CD4-positive, alpha-beta T cell treated with Interleukin-6 at 100 ng/mL for 8 hours (primary cell): ENCODE measurements at places on chromosomes 1 and 21.

DNA sequence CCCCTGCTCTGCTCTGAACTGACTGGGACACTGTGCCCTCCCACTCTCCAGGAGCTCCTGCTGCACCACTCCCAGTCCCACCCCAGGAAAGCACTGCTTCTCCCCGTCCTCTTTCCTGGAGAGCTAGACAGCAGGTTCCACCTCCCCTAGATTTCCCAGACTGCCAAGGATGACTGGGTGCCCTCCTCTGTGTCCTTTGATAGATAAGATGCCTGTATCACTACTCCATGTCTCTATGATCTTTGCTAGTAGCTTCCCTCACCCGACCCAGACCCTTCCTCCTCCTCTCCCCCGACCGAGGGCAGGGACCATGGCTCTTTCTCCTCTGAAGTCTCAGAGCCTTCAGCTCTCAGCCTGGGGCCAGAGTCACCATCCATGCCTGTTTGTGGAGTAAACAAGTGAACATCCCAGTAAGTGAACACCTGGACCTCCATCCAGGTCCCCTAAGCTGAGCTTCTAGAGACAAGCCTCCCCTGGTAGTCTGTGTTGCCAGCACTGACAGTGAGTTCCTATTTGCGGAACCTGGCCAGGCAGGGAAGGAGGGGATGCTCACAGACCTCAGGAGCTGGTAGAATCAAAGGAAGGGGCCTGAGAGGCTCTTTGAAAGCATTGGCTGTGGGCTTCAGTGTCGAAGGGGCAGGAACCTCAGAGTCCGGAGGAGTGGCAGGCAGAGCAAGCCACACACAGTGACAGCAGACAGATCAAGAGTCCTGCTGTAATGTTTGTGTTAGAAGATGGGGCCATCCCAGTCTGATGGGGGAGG, 104.0 kb downstream of the PAX7 start:
- DNase-seq = no peak

GRCh38 chr21:42010507-42011495, 641 bp upstream of the ZBTB21 start:
- peak; percentile 7 for DNase-seq

DNA sequence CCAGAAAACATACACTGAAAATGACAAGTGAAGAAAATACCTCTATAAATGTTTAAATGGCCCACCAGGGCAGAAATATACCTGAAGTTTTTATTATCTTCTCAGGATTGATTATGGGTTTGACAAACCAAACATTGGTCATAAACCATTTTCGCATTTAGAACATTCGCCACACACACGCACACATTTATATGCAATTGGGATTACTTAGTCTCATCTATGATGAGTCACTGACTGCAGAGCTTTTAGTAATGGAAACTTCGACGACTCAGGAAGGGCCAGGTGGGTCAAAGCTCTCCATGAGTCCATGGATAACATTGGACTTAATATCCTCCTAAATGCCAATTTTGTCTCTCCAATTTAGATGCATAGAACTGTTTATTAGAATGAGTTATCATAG, 16.9 kb downstream of the NRDC start:
- no peak for DNase-seq

DNA sequence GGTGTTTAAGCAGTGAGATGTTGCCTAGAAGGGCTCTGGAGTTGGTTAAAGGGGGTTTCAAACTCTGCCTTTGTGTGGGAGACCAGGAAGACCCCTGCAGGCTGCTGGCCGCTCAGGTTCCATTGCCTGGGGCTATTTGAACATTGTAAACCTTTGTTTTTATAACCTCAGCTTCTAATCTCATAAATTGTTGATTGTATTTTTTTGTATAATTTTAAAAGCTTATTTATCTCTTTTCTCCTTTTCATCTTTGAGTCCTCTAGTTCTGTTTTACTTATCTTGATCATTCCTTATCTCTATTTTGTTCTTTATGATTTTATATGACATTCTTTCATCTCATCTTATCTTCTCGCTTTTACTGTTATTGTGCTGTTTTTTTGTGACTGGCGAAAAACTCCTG, 45.5 kb upstream of the SOX13 start:
- no peak for DNase-seq

DNA sequence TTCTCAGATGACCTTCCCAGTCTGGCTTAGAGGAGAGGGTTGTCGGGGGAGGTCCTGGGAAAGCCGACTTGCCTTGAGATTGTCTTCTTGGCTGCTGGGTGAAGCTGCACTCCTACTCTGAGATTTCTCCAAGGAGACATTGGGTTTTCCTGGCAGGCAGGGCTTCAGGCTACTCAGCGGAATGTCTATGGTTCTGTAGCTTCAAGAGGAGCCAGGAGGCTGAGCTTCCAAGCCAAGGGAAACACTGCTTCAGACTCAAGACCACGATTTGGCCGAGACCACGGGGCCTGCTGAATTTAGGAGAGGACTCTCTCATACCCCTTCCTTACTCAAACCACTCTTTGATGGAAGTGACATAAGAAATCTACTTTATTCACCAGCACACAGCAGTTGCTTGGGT, 67.8 kb downstream of the NTMT2 start:
- DNase-seq = no peak

GRCh38 chr1:18800258-18800657, 59.2 kb downstream of the TAS1R2 start:
- DNase-seq = no peak

DNA sequence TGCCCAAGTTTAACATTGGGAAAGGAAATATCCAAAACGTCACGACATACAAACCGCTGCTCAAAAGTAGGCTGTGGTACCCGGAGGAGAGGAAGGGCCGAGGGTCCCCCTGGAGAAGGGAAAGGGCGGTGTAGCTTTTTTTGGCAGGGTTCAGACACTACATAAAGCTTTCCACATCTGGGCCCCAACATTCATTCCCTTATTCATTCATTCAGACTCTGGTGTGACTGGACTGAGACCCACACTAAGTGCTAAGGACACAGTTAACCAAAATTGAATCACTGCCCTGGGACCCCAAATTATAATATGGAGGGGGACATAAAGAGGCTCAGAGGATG, 10.3 kb upstream of the COL8A2 start:
- no peak for DNase-seq

- DNase-seq = no peak
Observed at GRCh38 chr1:246029616-246030015, 477.5 kb downstream of the SMYD3 start.

DNA sequence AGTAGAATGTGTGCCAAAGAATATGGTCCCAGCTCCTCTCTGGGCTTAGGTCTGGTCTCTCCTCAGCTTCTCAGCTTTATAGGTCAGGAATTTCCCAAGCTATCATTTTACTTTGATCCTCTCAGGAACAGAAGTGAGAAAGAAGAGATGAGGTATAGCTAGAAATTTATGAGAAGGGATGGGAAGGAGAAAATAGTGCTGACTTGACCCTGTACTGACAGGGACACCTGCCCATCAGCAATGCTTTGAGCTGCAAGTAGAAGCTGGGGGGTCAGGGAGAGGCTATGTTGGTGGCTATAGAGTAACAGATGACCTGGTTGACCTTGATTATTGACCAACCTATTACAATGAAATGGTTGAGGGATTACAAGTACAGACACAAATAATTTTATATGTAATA, 75.0 kb downstream of the XCL2 start:
- no peak for DNase-seq

DNA sequence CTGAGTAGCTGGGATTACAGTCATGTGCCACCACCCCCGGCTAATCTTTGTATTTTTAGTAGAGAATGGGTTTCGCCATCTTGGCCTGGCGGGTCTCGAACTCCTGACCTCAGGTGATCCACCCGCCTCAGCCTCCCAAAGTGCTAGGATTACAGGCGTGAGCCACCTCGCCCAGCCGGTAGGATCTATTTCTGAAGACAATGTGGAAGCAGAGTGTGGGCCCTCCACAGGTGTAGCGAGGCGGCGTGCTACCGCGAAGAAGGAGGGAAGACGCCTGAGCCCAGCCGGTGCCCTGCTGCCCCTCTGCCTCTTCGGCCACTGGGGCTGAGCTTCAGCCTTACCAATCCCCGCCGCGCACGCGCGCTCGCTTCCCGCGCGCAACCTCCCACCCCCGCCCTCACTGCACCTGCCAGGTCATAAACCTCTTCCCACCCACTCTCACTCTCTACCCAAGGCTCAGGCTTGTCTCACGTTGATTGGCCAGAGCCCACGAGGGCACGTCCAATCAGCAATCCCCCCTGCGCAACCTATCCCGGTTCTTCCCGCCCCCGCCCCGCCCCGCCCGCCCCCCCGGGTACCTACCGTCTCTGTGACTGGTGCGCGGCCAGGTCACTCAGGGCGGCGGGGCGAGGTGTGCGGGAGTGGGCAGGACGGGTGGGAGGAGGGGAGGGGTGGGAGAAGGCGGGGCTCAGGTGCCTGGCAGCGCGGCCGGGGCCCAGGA, 409 bp upstream of the HOOK1 start:
- peak; percentile 96 for DNase-seq

GRCh38 chr1:220290140-220290761, 18.0 kb upstream of the RAB3GAP2 start:
- no peak for DNase-seq

GRCh38 chr21:16005996-16006395, 276.2 kb downstream of the USP25 start:
- DNase-seq = no peak
